ENCODE measurements at places on chromosomes 3 and 15.
A peak's percentile ranks its signal among the peaks of the same experiment; 100 is the strongest.

GRCh38 chr3:178479860-178480259, 56.4 kb upstream of the KCNMB2 start:
- no peak for DNase-seq

- no peak for DNase-seq
These were observed 95.6 kb downstream of the IMPG2 start for GRCh38 chr3:101224739-101225138.

DNA sequence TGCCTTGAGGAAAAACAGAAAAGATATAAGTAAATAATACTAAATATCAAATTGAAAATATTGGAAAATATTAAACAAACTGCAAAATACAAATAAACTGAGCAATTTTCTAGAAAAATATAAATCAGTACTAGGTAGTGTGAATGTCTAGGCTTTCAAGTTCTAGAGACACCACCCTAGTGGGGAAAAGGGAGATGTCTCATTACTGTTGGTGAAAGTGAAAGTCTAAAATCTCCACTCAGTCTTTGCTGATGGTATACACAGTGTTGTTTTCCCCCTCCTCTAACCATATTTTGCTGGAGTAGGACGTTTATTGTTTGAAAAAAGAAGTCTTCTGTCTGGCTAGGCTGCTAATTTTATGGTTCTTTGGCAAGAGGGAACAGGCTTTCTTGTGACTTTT, 1368.9 kb downstream of the OTOL1 start:
- no peak for DNase-seq

DNA sequence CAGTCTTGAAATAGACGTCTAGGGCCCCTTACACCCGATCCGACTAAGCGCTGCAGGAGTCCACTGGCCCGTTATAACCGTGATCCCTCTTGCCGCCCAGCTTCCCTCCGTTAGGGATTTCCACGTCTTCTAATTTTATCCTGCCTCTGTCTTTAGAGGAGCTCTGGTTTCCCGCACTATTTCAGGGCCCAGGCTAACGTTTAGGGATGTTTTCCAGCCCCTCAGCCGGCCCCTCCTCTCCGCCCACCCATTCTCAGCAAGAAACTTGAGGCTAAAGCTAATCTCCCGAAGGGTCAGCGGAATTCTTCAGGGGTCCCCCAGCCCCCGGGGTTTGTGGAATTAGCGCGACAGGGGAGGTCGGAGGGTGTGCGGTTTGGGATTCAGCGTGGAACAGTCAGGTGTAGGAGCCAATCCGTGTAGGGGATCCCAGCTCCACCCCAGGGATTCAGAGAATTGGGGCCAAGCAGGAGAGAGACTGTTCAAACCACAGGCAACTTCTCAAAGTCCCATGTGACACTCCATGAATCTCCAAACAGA, 1.6 kb downstream of the PTX3 start:
- DNase-seq: no peak

DNA sequence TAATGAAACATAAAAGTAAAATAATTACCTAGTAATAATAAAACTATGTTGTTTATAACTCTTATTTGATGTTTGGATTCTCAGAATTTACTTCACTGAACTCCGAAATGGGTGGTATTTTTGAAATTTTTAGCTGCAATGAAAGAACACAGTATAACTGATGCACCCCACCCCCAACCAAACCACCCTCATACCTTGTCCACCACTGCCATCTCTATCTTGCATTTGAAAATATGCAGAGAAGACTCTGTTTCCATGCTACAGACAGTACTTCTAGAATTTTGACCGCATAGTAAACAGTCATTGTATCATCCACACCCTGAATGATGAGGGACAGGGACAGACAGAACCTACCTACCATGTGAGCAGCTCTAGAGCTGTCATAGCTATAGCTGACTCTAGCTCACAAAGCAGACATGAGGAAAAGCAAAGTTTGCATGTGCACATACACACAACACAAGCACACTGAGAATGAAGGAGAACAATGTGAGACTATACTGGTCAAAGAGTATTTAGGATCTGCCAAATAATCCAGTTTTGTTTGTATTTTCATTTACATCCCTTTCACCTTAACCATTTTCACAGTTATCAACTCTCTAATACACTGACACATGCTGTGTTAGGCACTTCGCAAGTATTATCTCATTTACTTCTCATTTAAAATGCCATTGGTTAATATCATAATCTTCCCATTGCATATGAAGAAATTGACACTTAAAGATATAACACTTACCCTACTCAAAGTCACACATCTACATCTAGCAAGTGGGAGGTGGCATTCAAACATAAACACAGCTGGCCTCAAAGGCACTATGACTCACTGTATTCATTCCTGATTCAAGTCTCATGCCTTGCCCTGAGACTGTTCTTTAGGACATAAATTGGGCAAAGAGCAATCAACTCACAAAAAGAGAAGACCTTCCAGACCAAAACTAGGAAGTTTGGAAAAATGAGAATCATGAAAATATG, 1014.7 kb upstream of the CFAP20DC start:
- peak; percentile 42 for DNase-seq

GRCh38 chr15:89328398-89329254, 6.0 kb downstream of the POLG start:
- DNase-seq: no peak

GRCh38 chr3:177221744-177222143, 24.5 kb upstream of the TBL1XR1 start:
- no peak for DNase-seq

- peak; percentile 73 for DNase-seq
These were observed 3.4 kb upstream of the OGG1 start for GRCh38 chr3:9746330-9746729.

GRCh38 chr3:18440066-18440722, 15.1 kb upstream of the SATB1 start:
- DNase-seq: no peak

DNA sequence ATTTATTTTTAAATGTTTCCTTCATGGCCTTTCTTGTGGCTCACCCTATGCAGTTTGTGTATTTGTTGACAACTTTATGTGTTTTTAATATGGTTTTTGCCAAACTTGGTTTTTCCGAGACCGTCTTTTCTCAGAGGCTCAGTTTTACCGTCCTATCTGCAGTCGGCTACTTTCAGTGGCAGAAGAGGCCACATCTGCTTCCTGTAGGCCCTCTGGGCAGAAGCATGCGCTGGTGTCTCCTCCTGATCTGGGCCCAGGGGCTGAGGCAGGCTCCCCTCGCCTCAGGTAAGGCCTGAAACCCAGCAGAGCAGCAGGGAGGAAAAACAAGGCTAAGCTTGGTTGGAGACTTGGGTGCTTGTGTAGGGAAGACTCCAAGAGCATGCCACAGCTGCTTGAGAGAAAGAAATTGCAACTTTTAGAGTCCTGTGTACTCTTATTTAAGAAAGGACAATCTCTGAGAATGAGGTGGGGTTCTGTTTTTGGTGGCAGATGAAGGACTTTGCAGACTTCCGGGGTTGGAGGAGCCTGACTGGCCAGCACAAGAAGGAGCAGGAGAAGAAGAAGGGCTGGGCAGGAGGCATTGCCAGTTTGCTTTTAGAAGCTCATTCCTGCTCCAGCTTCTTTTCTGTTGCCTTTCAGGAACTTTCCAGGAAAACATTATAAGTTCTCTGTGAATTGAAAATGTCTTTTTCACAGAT, at the start of gene TIGIT:
Gene TIGIT, plus strand, starts transcription at position 191 of the 698 bp plus-strand sequence. Its CDS starts 34 bp downstream, at position 225.
- no peak for DNase-seq

DNA sequence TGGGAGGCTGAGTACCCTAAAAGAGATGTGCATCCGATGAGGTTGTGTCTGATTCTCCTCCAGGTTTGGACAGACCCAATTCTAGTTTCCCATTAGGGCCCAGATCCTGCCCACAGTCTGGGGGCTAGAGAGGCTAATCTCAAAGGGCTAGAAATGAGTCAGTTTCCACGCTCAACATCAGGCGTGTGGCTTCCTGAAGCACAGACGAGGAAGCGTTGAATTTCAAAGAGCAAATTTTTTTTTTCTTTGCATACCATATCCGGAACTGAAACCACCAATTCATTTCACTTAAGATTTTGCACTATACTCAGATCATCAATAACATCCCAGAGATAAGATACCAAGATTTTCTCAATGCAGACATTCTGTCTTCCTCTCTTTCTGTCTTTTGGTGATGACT, 173.8 kb upstream of the BCL6 start:
- no peak for DNase-seq

- no peak for DNase-seq
These were observed at the start of gene HOMER2 for GRCh38 chr15:82952158-82953081. HOMER2 (minus strand) TSS chr15:82952720; CDS start chr15:82952535, 185 bp downstream.

DNA sequence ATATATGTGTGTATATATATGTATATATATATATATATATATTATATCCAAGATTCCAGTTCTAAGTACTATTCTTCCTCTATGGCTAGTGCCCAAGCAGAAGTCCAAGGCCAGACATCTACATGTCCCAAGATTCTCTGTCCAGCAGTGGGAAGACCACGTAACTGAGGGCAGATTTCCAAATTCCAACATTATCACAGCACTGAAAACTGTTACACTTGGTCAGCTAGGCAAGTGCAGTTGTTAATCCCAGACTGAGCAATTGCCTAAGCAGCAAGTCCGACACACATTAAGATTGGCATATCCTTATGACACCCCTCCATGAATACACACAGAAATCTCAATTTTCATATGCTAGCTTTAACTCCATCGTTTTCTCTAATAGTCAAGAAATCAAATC, 1148.5 kb downstream of the IGSF11 start:
- DNase-seq: no peak

DNA sequence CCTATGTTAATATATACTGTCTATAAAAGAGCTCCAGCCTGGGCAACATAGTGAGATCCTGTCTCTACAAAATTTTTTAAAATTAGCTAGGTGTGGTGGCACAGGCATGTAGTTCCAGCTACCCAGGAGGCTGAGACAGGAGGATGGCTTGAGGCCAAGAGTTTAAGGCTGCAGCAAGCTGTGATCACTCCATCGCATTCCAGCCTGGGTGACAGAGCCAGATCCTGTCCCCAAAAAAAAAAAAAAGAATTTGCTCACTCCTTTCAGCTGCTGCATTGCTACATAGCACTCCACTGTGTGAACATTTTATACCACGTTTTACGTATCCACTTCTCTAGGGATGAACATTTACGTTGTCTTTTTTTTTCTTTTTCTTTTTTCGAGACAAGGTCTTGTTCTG, 6.0 kb upstream of the TSEN2 start:
- DNase-seq: no peak

Data from non-pigmented ciliary epithelial cell (primary cell).